Caki2 (cell line): ENCODE measurements at places on chromosomes 16 and 17.
A peak's percentile ranks its signal among the peaks of the same experiment; 100 is the strongest.

- DNase-seq: no peak
These were observed 4.9 kb downstream of the MYLK3 start for GRCh38 chr16:46743232-46743719.

GRCh38 chr17:31467502-31468256, 76.2 kb downstream of the RAB11FIP4 start:
- no peak for DNase-seq

GRCh38 chr17:16287563-16288027, 65.7 kb downstream of the CENPV start:
- peak; percentile 66 for DNase-seq

DNA sequence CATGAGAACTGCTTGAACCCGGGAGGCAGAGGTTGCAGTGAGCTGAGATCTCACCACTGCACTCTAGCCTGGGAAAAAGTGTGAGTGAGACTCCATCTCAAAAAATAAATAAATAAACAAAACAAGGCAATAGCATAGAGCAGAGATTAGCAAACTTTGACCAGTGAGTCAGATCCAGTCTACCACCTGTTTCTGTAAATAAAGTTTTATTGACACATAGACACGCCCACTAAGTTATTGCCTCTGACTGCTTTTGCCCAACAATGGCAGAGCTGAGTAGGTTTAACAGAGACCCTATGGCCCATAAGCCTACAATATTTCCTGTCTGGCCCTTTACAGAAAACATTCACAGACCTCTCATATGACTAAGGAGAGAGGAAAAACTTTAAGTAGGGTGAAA, 44.3 kb downstream of the XYLT1 start:
- no peak for DNase-seq

DNA sequence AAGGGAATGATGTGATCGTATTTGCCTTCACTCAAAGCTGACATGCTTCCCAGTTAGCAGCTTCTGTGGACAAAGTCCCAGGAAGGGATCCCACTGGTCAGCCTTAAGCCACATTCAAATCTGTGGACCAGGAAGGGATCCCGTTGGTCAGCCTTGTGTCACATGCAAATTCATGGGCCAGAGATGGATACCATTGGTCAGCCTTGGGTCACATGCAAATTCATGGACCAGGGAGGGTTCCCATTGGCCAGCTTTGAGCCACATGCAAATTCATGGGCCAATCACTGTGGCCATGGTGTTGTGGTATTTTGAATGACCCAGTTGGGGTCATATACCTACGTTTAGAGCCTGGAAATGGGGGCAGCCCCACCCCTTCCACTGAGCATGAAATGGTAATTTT, 201.6 kb downstream of the HS3ST4 start:
- peak; percentile 4 for DNase-seq
